ENCODE measurements at places on chromosomes 5 and 9.
A peak's percentile ranks its signal among the peaks of the same experiment; 100 is the strongest.

GRCh38 chr5:125245216-125245615 is 498.8 kb upstream of the ZNF608 start:
- DNase-seq = no peak

DNA sequence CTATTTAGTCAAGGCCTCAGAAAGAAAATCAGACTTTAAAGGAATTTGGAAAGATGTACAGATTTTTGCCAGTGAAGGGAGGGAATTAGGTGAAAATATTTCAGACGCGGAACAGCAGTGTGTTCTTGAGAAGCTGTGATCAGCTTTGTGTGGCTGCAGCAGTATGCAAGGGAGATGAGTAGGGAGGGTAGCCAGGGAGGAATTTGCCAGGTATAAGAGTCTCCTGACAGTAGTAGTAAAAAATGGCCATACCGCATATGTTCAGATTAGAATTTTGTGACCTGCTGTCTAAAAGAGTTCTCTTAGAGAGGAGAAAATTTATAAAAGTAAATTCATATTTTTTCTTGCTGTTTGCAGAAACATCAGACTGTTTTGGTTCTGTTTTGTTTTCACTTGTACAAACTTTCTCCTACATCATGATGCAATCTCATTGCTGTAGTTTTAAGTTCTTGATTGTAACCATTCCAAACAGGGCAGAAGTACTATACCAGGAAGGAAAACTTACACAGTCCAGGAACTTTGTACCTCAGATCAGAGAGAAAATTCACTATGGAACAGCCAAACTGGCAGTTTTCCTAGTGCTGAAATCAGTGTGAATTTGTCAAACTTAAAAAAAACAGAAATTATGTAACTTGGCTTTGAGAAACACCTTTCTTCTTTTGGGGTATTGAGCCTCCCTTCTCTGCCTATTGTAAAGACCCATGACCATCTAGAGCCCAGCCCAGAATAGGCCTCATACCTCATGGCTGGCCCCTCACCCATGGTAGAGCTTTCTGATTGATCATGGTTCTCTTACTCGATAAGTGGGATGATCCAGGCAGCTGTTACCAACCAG is 78.4 kb upstream of the NR3C1 start:
- DNase-seq = no peak

DNA sequence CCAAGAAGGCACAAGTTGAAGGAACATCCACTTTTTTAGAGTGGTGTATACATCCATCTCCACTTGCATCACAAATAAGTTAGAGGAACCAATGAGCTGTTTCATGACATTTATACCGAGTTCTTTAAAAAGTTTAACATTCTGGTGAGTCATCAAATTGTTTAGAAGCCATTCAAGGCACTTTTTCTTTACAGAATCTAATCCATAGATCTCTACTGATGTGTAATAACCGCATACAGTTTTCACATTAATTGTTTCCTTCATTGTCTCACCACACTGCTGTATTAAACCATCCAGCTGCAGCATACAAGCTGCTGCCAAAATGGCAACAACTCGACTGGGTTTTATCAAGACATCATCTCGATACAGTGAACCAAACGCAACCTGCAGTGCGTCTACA is 744 bp downstream of the GMCL2 start:
- no peak for DNase-seq

DNA sequence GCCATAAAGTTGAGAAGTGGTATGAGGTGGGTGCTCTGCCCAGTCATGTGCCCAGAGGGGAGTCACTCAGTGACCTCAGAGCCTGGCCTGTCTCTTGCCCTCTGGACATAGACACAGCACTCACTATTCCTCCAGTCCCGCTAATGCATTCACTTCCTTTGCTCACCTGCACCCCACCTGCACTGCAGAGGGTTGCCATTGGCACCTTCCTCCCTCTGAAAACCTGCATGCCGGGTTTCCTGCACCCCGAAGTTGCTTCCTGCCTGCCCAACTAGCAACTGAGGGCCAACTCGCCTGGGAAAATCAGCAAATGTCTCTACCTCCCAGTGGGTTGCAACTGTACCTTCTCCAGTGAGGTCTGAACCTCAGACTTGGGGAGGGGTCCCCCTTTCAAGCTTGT is 48.1 kb upstream of the SPTLC1 start:
- no peak for DNase-seq

- DNase-seq = no peak
Measured at GRCh38 chr9:131677444-131678180, 62.3 kb downstream of the RAPGEF1 start.

DNA sequence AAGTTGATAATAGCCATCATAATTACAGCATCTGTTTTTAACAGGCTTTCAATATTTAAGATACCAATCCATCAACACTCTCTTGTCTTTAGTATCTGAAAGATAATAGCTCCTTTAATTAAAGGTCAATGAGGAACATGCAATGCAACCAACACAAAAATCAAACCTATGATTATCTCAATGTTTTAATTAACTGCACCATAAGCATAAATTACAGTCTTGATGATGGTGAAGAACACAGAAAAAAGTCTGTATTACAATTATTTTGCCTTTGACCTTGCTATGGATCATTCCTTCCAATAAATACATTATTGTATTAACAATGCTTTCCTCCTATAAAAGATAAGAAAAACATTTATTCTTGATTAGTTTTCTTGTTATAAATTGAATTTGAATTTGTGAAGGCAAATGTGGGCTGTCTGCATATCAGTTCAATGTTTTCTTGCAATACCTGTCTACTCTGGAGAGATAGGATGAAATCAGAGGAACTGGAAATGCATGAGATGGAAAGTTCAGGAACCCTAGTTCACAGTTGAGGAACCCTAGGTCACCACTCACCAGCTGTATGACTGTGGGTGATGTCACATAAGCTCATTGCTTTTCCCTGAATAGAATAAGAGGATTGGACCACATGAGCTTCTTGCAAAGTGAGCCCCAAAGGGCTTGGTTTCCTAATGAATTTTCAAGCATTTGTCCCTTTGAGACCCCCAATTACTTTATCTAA is 58.5 kb upstream of the ANXA1 start:
- no peak for DNase-seq

DNA sequence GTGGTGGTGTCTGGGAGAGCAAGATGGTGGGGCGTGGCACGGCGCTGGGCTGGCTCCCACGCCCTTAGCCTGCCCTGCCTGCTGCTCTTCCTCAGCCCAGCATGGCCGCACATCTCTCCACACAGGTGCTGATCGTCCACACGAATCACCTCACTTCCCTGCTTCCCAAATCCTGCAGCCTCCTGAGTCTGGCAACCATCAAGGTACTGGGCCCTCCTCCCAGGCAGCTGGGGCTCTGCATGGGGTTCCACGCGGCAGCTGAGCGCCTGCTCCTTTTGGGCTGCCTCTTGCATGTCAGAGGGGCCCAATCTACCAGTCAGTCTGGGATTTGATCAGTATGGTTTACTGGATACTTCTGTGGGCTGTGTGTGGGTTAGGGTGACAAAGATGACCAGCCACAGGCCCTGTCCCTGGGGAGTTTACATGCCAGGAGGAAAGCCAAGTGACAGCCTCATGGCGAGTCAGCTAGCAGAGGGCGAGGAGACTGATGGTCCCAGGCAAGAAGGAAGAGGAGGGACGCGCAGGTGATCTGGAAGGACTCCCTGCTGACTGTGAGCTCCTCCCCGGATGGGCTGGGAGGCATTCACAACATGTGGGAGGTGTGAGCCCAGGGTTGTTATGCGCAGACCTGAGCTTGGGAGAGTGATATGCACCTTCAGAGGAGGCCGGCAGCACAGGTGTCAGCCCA is 6.0 kb downstream of the LRSAM1 start:
- no peak for DNase-seq

DNA sequence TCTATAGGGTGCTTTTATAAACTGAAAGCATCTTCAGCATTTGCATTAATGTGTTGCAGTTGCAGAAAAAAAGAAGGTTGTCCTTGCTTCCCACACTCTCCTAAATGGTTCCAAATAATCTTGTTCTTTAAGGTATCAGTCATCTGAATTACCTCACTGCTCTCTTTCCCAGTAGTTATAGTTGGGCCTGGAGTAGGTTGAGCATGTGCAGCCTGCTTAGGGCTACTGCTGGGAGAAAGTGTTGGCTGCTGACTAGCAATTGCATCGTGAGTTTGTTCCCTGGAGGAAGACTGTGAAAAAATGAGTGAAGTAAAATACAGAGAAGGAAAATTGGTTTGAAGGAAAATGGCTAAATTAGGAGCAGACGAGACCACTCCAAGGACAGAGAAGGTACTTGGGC is 74.5 kb downstream of the PRR16 start:
- DNase-seq = no peak

GRCh38 chr5:83549674-83550073 is 78.1 kb downstream of the VCAN start:
- DNase-seq = no peak

DNA sequence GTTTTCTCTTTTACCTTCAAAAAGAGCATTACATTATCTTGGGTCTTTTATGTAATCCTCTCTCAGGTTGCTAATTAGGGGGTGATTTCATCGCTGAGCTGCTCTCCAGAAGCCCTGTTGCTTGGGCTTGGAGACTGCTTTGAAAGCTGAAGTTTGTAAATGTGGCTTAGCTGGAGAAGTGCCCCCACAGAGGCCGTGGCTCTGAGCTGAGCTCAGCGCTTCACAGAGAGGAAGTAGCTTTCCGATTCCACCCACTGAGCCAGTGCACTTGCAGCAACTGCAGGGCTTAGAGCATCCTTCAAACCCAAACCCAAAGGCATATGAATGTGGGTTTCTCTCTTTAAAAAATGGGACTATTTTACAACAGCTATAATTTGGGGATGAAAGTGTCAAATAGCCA is 13.7 kb upstream of the NXNL2 start:
- no peak for DNase-seq

DNA sequence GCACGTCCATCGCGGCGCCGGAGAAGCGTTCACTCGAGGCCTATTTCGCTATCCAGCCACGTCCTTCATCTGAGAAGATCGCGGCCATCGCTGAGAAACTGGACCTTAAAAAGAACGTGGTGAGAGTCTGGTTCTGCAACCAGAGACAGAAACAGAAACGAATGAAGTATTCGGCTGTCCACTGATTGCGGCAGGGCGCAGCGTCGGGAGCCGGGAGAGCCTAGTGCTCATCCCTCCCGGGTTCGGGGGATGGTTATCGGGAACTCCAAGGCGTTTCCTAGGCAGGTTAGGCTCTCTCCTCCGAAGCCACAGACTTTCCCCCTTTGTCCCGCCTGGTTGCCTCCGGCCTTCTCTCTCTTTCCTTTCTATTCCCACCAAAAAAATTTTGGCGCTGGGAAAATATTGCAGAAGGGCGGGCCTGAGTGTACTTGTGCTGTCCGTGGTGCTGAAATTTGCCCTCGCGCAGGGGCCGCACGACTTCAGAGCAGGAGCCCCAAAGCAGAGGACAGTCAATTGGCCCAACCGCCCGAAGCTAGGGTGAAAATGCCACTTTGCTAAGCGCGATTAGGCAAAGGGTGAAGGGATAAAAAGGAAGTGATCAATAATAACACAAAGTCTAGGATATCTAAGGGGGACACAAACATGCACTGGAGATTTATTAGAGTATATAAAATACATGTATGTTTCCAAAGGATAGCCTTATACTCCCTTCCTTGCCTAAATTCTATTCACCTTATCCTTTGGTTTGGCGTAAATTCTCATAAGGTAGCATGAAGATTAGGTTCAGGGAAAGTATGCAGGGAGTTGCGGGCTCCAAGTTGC is 1.8 kb downstream of the POU4F3 start:
- peak; percentile 28 for DNase-seq

GRCh38 chr9:120875643-120875953 is 1.4 kb downstream of the PHF19 start:
- no peak for DNase-seq

- DNase-seq = no peak
Measured at GRCh38 chr5:17395106-17395880, 102.7 kb upstream of the TAF11L2 start.

DNA sequence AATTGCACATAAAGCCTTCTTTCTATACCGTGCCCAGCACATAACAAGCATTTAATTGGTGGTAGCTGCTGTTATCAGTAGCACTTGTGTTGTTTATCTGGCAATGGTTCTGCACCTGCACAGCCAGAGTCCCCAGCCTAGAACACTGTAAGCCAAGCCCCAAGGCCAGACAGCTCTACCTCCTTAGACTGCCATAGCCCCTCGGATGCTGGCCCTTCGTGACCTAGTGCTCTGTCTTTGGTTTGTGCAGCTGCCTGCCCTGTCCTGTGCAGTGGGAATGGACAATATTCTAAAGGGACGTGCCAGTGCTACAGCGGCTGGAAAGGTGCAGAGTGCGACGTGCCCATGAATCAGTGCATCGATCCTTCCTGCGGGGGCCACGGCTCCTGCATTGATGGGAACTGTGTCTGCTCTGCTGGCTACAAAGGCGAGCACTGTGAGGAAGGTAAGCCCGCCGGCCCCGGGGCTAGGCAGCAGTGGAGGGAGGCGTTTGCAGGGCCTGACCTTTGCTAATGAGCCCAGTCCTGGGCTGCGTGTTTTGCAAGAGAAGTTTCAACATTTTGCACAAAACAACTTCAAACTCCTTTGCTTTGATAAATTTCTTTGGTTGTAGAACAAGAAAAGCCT is 173.3 kb upstream of the WWC1 start:
- no peak for DNase-seq

All from activated T-cell treated with anti-CD3 and anti-CD28 coated beads for 48 hours (primary cell).